ENCODE measurements at places on chromosomes 13 and 19.
A peak's percentile ranks its signal among the peaks of the same experiment; 100 is the strongest.

- no peak for DNase-seq
These were observed 614.5 kb downstream of the TBC1D4 start for GRCh38 chr13:74867460-74867859.

DNA sequence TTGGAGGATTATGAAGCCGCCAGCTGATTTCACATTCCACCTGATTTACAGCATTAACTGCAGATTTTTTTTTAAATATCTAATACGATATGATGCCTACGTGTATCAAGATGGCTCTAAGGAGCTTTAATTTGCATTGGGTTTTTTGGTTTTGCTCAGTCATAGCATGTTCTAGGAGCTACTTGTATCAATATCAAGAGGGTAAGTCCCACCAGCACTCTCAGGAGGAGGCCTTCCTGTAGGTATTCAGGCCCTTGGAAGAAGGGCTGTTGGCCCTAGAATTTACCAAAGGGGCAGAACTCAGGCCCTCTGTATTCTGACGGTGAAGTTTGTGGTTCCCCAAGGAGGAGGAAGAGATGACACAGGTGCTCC, 97.2 kb upstream of the IPO5 start:
- DNase-seq, result no peak

GRCh38 chr19:51131780-51132680, 7.3 kb downstream of the SIGLEC9 start:
- peak; percentile 14 for DNase-seq

- DNase-seq, result no peak
These were observed 3.6 kb downstream of the C2CD4C start for GRCh38 chr19:405121-405965.

DNA sequence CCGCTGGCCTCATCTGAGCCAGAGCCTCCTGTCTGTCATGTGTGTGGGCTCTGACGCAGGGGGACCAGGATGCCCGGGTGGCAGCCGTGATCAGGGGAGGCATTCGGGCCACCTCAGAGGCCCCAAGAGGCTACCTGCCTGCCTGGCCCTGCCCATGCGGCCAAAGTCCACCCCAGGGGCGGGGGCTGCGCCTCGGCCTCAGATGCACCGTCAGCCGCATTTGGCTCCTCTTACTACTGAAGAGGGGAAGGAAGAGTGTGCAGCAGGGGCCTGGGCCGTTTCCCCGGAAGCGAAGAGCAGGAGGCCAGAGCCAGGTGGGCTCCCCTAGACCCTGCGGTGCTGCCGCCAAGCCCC, 34.0 kb downstream of the C13orf46 start:
- DNase-seq, result no peak

- DNase-seq, result no peak
These were observed 942.2 kb upstream of the MIR17HG start for GRCh38 chr13:90405301-90405700.

DNA sequence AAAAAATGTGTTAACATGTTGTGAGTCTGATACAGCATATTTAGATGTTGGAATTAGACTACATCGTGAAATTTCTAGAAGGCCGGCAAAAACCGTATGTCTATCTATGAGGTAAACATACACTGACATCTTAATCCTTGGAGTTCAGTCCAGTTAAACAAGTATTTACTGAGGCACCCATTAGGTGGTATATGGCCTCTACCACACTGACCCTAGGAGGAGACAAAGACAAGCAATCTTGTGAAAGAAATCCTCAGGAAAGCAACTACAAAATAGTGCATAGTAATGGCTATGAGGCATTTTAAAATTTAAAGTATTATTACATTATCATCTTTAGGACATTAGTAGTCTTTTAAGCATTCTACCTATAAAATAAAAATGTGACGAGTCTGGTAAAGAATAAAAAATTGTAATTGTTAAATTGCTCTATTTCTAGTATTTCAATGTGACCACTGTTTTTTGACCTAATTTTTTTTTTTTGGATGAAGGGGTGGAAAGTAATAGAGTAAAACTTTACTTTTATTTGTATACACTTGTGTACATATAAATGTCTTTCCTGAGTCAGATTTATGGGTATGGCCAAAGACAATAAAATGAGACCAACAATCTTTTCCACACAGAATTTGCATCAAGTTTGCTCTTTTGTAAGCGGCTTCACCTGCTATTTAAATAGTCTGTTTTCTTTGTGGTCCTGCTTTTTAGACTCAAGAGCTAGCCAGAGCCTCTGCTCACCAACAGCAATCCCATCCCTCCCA, 50.5 kb downstream of the KATNAL1 start:
- no peak for DNase-seq

DNA sequence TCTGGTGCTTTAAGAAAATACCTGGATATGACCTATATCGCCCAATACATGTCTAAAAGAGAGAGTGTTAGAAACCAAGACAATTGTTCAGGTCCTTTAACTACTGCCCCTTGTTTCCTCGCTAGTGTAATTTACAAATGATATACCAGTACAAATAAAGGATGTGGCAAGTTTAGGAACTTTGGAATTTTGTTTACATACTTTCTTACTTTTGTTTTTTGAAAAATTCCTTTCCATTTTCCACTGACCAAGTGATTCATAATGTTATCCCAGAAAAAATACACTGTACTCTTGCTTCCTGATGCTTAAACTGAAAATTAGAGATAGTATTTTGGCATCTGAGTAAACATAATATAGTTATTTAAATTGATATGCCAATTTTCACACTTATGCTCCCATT, 96.8 kb upstream of the CSNK1A1L start:
- DNase-seq, result no peak

- DNase-seq, result no peak
These were observed 8.0 kb upstream of the NLRP7 start for GRCh38 chr19:54955376-54955775.

GRCh38 chr13:97490702-97491307, 56.8 kb downstream of the RAP2A start:
- no peak for DNase-seq

DNA sequence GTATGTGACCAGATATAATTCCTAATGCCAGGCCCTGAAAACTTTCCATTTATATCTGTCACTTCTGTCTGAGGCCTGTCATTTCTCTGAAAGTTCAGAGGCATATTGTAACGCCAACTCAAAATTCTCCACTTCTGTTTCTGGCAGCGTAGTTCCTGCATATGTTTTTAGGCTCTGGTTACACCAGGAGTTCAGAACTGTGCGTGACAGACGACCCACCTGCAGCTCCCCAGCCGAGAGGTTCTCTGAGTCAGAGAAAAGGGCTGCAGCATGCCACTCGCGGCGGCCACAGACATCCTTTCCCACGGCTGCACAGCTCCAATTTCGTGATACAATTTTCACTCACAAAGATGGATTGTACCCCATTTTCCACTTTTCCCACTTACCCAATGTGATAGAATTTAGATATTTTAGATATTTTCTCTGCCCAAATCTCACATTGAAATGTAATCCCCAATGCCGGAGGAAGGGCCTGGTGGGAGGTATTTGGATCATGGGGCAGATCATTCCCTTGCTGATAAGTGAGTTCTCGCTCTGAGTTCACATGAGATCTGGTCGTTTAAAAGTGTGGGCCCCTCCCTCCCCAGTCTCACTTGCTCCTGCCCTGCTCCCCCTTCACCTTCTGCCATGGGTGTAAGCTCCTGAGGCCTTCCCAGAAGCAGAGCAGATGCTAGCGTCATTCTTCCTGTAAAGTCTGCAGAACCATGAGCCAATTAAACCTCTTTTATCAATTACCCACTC, 308.1 kb downstream of the LIG4 start:
- no peak for DNase-seq

GRCh38 chr13:20073775-20074174, 87.1 kb downstream of the GJA3 start:
- DNase-seq, result no peak

- peak; percentile 38 for DNase-seq
These were observed at the start of gene ZNF439 for GRCh38 chr19:11848594-11849469. TSS of gene ZNF439 (plus strand) at chr19:11848726. CDS start at chr19:11848868, 142 bp downstream.

GRCh38 chr13:96746886-96747285, 247.4 kb downstream of the OXGR1 start:
- peak; percentile 58 for DNase-seq

DNA sequence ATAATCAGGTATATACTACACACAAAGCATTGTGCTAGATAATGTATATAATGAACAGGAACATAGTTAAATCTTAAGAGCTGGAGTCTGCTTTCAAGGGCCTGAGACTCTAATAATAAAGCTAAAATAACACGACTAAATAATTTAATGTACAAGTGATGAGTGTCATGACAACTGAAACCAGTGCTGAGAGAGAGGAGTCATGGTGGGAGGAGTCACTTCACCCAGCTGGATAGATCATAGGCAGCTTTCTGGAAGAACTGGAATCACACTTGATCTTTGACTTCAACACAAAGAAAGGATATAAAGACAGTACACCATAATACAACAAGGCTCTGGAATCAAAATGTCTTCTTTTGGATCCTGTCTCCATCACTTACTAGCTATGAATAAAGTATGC, 7.1 kb downstream of the RBM26 start:
- no peak for DNase-seq

DNA sequence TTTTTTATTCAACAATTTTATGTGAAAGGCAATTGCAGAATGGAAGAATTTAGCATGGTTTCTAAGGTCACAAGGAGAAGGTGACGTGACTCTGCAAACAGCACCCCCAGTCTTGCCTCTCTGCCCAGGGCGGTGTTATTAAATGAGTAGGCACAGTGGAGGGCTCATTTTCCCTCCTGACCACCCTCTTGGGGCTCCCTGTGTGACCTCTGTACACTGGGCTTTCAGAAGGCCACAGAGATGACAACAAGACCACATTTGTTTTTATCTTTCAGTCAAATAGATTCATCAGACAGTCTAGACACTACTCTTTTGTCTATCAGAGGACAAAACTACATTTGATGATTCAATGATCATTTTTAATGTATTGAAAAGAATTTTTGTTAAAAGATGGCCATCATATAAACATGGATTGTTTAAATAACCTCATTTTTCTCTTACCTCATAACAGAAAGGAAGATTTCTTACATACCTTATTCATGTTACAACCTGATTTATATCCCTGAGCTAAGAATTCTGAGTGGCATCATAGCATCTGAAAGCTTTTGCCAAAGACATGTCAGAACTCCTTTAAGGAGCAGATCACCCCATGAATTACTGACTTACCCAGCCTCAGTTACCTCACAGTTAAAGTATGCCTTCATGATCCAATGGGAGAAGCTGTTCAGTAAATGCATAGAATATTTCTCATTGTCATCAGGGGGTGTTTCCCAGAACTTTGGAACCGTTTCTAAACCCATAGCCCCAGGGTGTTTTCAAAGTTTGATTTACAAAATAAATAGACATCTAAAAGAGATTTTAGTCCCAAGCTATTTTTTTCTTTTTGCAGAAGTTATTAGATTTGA, 184.0 kb upstream of the RFC3 start:
- no peak for DNase-seq

GRCh38 chr19:7648265-7649014, 11.5 kb downstream of the STXBP2 start:
- no peak for DNase-seq

- DNase-seq, result no peak
These were observed 8.8 kb downstream of the SPPL2B start for GRCh38 chr19:2337329-2337707.

- no peak for DNase-seq
These were observed 92.7 kb upstream of the KLF12 start for GRCh38 chr13:74226791-74227475.

DNA sequence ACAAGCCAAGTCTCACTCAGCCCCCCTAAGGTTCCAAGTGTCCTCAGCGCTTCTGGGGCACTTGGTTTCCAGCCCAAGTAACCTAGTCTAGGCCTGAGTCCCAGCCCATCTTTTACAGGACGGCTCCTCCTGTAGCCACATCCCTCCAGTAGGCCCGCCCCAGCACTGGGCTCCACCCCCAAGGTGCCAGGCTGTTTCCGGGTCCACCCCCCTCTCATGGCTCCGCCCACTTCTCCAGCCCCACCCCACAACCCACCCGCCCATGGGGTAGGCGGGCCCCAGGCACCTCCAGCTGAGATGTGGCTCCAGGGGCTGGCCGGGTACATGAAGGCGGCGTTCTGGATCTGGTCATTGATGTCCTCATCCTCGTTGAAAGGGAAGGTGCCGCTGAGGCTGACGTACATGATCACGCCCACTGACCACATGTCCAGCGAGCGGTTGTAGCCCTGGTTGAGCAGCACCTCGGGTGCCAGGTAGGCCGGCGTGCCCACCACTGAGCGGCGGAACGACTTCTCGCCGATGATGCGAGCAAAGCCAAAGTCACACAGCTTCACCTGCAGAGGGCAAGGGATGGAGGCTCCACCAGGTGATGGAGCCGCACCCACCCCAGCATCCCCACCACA, 17.2 kb upstream of the DACT3 start:
- no peak for DNase-seq

GRCh38 chr13:66040506-66040905, 1189.6 kb downstream of the PCDH9 start:
- DNase-seq, result no peak

GRCh38 chr13:66339214-66339613, 890.9 kb downstream of the PCDH9 start:
- no peak for DNase-seq

DNA sequence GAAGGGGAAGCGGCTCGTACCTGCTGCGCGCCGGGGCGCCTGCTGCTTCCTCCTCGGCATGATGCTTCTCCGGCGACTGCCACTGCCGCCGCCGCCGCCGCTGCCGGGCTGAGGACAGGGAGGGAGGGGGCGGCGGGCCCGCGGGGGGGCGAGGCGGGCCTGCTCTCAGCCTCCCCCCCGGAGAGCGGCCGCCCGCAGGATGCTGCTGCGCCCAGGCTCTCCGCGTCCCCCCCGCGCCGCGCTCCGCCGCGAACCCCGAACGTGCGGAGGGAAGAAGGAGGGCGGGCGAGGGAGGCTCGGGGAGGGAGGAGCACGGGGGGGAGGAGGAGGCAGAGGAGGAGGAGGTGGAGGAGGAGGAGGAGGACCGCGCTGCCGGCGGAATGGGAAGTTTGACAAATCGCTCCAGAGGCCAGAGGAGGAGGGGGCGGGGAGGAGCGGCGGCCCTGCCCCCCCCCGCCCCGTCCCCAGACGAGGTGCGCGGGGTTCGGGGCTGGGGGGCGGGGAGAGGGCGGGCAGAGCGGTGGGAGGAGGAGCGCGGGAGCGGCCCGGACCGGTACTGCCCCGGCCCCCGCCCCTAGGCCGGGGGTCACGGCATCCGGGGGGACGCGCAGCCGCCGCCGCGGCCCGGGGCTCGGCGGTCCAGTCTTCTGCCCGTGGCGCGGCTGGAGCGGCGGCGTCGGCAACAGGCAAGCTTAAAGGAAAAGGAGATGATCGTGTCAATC, at the start of gene TSHZ3:
Gene TSHZ3, minus strand, starts transcription at position 277 of the 722 bp plus-strand sequence. Its CDS starts 217 bp downstream, at position 60.
- no peak for DNase-seq

- DNase-seq, result no peak
These were observed 2.9 kb downstream of the LSM7 start for GRCh38 chr19:2325281-2326046.

GRCh38 chr13:46687810-46688209, 109.2 kb downstream of the ESD start:
- DNase-seq, result no peak
